ENCODE measurements at places on chromosomes 7 and 10. TPM values are rescaled to one million over a fixed set of nuclear protein-coding genes. Genes with fewer than 3 reads are reported as not detected.
A peak's percentile ranks its signal among the peaks of the same experiment; 100 is the strongest.

The AHR gene
- total RNA-seq: 100.0 TPM

The EPHA1 gene
- 17.2 TPM for total RNA-seq

The NOS3 gene
- total RNA-seq: 5.2 TPM

DNA sequence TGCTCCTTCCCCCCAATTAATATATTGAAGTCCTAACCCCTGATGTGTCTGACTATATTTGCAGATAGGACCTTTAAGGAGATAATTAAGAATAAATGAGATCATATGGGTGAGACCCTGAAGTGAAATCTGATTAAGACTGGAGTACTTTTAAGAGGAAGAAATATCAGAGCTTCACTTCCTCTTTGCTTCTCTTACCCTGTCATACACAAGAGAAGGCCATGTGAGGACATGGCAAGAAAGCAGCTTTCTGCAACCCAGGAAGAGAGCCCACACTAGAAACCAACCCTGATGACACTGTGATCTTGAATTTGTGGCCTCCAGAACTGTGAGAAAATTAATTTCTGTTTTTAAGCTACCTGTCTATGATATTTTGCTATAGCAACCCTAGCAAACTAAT lies 44.2 kb downstream of the JMJD1C start:
- H3K27me3 ChIP-seq: no peaks in the 10 kb centered on the region
- H3K4me1 ChIP-seq: peaks cover 10% of the 10 kb centered on the region
- no peak overlapping the region for H3K27ac ChIP-seq
- DNase-seq: no peak
- no peaks in the 10 kb centered on the region for H3K36me3 ChIP-seq
- H3K4me3 ChIP-seq: no peak overlapping the region

- no peaks in the 10 kb centered on the region for H3K36me3 ChIP-seq
- H3K4me1 ChIP-seq: peaks cover 16% of the 10 kb centered on the region
- no peak overlapping the region for H3K27ac ChIP-seq
- H3K27me3 ChIP-seq: no peaks in the 10 kb centered on the region
- H3K4me3 ChIP-seq: no peak overlapping the region
Measured at GRCh38 chr10:6300106-6300783, 97.5 kb downstream of the PFKFB3 start.

GRCh38 chr10:60916025-60916424 lies 28.0 kb downstream of the RHOBTB1 start:
- no peaks in the 10 kb centered on the region for H3K4me1 ChIP-seq
- no peaks in the 10 kb centered on the region for H3K27me3 ChIP-seq
- H3K36me3 ChIP-seq: no peaks in the 10 kb centered on the region
- no peak for DNase-seq
- H3K27ac ChIP-seq: no peak overlapping the region

DNA sequence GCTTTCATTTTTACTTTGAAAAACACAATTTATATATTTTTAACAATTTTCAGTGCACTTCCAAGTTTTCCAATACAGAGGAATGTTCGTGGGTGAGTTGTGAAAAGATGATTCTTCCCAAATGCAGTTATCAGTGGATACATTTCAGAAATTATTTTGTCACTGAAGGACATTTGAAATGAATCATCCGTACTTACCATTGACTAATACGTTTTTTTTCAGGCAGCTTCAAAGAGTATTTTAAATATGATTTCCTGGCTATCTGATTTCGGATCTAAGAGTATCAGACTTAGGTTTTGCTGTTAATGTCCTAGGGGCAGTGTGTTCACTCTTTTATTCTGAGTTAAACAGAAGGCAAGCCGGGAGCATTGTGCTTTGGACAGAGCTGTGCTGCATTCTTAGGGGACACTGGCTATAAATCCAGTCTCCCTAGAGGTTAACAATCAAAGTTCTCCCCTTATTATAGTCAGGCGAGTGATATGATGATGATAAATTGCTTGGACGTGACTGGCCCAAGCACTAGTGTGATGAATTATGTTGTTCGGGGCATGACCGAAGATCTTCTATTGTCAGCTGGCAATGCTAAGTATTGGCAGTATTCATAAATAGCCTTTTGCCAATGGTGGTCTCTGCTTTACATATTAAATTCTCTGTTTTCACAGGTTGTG lies 4.5 kb downstream of the PTER start:
- no peak for DNase-seq
- peaks cover 40% of the 10 kb centered on the region for H3K4me1 ChIP-seq
- H3K27me3 ChIP-seq: no peaks in the 10 kb centered on the region
- no peak overlapping the region for H3K4me3 ChIP-seq
- H3K27ac ChIP-seq: peak overlapping the region; percentile 81
- no peaks in the 10 kb centered on the region for H3K36me3 ChIP-seq

- H3K36me3 ChIP-seq: no peaks in the 10 kb centered on the region
- H3K4me1 ChIP-seq: no peaks in the 10 kb centered on the region
- no peak for DNase-seq
- no peak overlapping the region for H3K27ac ChIP-seq
- H3K4me3 ChIP-seq: no peak overlapping the region
Measured at GRCh38 chr10:36030516-36030915, 388.4 kb upstream of the FZD8 start.

The PRSS37 gene
- not detected for total RNA-seq

DNA sequence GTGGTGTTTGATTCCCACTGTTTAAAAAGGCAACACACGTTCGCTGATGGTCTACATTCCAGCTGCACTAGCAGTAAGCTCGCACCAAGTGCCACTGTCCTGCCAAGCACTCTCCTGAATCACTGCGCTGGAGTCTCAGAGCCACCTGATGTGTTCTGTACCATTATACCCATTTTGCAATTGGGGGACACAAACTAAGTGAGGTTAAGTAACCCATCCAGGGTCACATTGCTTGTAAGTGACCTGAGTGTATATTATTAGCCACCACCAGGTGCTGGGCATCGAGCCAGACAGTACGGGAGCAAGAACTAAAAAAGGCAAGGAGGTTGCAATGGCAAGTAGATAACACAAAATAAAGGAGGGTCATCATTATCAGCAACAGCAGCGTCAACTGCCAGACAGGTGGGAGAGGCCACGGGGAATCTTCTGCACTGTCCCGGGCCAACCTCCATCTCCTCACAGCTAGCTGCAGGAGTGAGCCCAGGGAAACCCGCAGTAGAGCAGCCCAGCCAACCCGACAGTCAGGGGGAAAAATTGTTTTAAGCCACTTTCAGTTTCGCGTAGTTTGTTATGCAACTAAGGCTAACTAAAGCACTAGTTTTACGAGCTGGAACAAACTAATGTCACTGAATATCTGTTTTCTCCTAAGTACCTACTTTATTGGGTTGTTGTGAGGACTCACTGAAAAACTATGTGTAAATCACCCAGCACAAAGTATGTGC lies 712 bp upstream of the CPVL start:
- peak overlapping the region; percentile 41 for H3K4me3 ChIP-seq
- H3K27ac ChIP-seq: no peak overlapping the region
- DNase-seq: peak; percentile 52
- no peaks in the 10 kb centered on the region for H3K36me3 ChIP-seq
- no peaks in the 10 kb centered on the region for H3K27me3 ChIP-seq

GRCh38 chr10:64528294-64529002 lies 1007.2 kb downstream of the REEP3 start:
- H3K27me3 ChIP-seq: no peaks in the 10 kb centered on the region
- H3K27ac ChIP-seq: no peak overlapping the region
- H3K4me1 ChIP-seq: no peaks in the 10 kb centered on the region
- no peak overlapping the region for H3K4me3 ChIP-seq
- no peak for DNase-seq
- H3K36me3 ChIP-seq: no peaks in the 10 kb centered on the region

DNA sequence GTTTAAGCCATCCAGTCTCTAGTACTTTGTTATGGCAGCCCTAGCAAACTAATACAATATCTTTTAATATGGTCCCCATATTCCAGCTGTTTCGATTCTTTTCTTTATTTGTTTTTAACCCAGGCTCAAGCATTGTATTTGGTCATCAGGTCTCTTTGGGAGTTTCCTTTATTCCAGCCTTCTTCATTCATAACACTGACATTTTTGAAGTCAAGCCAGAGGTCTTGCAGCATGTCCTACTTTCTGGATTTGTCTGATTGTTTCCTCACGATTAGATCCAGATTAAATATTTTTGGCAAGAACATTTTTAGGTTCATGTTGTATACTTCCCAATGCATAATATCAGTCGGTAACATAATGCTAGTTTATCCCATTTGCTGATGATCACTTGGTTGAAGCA lies 11.8 kb downstream of the SLC25A13 start:
- no peak overlapping the region for H3K27ac ChIP-seq
- H3K36me3 ChIP-seq: no peaks in the 10 kb centered on the region
- peaks cover 20% of the 10 kb centered on the region for H3K4me1 ChIP-seq
- no peak overlapping the region for H3K4me3 ChIP-seq
- H3K27me3 ChIP-seq: no peaks in the 10 kb centered on the region

- peaks cover 42% of the 10 kb centered on the region for H3K36me3 ChIP-seq
- no peak for DNase-seq
- H3K27ac ChIP-seq: no peak overlapping the region
- H3K4me1 ChIP-seq: peaks cover 12% of the 10 kb centered on the region
Measured at GRCh38 chr10:79353000-79353406, 5.7 kb downstream of the PPIF start.

DNA sequence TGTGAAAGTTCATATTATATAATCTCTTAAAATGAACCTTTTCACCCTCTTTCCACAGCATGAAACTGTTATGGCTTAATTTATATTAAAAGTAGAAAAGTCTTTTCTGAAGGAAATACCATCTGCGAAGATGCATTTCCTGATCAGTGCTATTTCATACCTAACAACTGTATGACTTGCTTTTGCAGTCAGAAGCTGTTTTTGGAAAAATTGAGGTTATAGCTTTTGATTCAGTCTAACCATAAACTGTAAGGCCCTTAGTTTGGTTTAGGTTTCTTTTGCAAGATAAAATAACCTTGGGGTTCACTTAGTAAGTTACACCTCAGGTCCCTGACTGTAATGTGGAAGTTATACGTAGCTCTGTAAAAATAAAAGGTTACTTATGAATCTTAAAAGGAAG lies 22.7 kb upstream of the PARP12 start:
- no peaks in the 10 kb centered on the region for H3K36me3 ChIP-seq
- H3K27me3 ChIP-seq: no peaks in the 10 kb centered on the region

DNA sequence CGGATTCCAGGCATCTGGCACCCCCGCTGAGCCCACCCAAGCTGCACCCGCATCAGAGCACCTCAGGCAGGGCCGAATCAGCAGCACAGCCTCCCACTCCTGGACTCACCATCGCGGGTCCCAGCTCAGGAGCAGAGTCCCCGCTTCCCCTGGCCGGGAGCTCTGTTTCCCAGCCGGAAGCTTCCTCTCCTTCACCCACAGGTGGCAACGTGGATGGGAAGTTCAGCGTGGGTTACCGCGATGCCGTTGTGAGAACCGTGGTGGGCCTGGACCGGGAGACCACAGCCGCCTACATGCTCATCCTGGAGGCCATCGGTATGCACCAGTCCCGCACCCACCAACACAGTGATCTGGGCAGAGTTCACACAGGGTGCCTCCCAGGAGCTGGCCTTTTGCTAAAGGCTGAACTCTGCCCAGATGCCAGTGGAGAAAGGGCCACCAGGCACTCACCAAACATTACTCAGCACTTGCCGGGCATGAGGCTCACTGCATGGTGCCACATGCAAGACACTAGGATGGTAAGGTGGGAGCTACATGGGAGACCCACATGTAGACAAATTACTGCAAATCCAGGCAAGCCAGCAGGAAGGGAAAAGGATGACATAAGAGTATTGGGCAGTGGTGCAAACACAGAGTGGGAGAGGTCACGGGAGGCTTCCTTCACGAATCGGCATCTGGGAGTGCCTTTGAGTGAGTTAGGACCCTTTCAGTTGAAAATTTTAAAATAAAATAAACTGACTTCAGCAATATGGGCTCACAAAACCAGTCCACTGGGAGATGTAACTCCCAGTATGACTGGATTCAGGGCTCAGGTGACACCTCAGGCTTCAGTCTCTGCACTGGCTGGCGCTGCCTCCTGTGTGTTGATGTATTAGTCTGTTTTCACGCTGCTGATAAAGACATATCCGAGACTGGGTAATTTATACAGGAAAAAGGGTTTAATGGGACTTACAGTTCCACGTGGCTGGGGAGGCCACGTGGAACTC lies 10.4 kb downstream of the C10orf105 start:
- no peak overlapping the region for H3K4me3 ChIP-seq

DNA sequence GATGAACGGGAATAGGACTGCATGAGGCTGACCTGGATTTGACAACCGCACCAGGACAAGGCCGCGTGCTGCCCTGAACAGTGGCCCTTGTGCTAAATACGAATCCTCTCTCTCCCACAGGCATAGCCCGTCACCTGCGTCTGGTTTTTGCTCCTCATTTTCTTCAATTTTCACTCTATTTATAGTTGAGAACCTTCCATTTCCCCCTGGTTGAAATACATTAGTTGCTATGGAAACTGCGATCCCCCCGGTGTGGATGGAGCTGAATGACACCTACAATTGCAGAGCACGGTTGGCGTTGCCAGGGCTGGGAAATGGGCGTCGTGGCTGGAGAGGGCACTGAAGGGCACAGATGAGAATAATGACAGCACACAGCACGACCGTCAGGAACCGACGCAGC lies 158.6 kb upstream of the PITRM1 start:
- no peak overlapping the region for H3K27ac ChIP-seq
- no peaks in the 10 kb centered on the region for H3K27me3 ChIP-seq

GRCh38 chr7:28560767-28561166 lies 148.4 kb downstream of the CREB5 start:
- no peak overlapping the region for H3K27ac ChIP-seq
- no peaks in the 10 kb centered on the region for H3K27me3 ChIP-seq
- H3K4me1 ChIP-seq: no peaks in the 10 kb centered on the region
- no peak for DNase-seq

The CALML3 gene
- not detected for total RNA-seq

GRCh38 chr7:80087051-80087770 lies 47.4 kb upstream of the GNAI1 start:
- no peak for DNase-seq
- H3K27me3 ChIP-seq: no peaks in the 10 kb centered on the region
- H3K36me3 ChIP-seq: no peaks in the 10 kb centered on the region
- H3K4me1 ChIP-seq: no peaks in the 10 kb centered on the region

DNA sequence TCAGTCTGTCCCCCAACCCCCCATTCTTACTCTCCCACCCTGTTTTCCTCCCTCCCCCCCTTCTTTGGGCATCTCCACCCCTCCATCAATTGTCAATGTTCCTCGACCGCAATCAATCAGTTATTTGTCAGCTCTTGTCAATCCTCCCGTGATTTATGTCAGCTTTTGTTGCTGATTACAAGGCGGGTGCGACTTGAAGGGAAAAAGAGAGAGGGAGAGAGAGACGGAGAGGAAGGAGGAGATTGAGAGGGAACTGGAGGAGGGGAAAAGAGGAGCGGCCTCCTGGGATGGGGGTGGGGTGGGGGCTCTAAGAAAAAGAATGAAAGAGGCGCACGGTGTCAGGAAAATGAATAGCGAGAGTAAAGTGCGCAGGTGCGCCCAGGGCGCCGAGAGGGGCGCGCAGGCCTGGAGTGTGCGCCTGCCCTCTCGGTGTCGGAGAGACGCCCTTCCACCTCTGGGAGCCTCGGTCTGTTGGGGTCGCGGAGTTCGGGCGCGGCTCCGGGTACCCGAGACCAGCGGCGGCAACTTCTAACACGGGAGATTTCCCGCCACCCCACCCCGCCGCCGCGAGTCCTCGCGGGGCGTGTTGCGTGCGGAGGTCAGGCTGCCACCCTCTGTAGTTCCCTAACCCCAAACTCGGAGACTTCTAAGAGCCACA lies 1.1 kb upstream of the ZNF503 start:
- H3K36me3 ChIP-seq: peaks cover 14% of the 10 kb centered on the region
- H3K4me1 ChIP-seq: peaks cover 15% of the 10 kb centered on the region
- H3K4me3 ChIP-seq: peak overlapping the region; percentile 18
- peak overlapping the region; percentile 98 for H3K27ac ChIP-seq
- DNase-seq: peak; percentile 67
- no peaks in the 10 kb centered on the region for H3K27me3 ChIP-seq
